ENCODE measurements at places on chromosomes 11 and 22.

GRCh38 chr11:113518716-113519495 lies 43.7 kb upstream of the DRD2 start:
- DNase-seq: no peak

DNA sequence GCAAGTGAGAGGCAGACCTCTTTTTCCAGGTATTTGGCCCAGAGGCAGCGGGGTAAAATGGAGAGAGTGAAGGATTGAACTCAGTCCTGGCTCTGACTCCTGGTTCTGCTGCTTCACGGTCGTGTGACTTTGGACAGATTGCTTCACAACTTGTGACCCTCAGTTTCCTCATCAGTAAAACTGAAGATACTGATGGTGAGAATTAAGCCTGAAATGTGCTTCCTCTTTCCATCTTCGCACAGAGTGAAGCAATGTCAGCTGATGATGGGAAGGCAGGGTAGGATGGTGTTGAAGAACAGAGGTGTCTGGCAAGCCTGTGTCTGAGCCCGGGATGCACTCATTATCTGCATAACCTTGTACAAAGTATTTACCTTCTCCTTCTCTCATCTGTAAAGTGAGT lies 59.0 kb downstream of the UBASH3B start:
- no peak for DNase-seq

GRCh38 chr11:64233913-64234586 lies at the start of gene VEGFB:
VEGFB (plus strand) TSS chr11:64234584; CDS start chr11:64234834, 250 bp downstream.
- DNase-seq: peak; percentile 67

- peak; percentile 30 for DNase-seq
Observed at GRCh38 chr11:67279589-67280340, 9.3 kb upstream of the ANKRD13D start.

- no peak for DNase-seq
Observed at GRCh38 chr11:46895821-46896220, 22.5 kb downstream of the LRP4 start.

GRCh38 chr22:46896166-46896565 lies 133.7 kb downstream of the TBC1D22A start:
- DNase-seq: no peak

GRCh38 chr11:118641397-118642019 lies 34.1 kb downstream of the PHLDB1 start:
- DNase-seq: peak; percentile 93

GRCh38 chr11:55732936-55733335 lies 40.3 kb upstream of the OR5D13 start:
- no peak for DNase-seq

DNA sequence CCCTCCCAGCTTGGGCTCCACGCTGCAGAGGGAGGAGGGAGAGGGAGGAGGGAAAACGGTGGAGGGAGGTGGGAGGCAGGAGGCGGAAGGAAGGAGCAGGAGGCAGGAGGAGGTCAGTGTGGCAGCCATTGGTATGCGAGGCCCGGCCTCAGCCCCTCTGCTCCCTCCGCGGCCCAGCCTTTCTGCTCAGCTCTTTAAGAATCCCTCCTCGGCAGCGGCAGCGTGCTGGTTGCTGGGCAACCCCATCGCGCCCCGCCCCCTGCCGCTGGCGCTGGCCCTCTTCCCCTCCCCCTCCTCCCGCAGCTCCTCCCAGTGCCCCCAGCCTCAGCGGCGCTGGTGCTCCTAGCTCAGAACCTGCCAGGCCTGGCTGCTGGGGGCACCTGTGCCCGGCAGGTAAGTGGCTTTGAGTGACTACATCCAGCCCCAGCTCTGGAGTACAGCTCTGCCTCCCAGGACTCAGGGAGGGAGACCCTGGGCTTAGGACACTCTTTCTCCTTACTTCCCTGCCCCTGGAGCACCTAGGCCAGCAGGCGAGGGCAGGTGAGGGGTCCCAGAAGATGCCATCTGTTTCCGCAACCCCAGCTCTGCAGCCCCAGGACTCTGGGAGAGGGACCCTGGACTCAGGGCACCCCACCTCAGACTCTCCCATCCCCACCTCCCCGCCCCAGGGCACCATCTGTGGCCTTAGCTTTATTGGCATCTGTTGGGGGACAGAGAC lies 7.2 kb upstream of the FLRT1 start:
- no peak for DNase-seq

GRCh38 chr11:20489948-20490347 lies 102.4 kb downstream of the PRMT3 start:
- DNase-seq: no peak

DNA sequence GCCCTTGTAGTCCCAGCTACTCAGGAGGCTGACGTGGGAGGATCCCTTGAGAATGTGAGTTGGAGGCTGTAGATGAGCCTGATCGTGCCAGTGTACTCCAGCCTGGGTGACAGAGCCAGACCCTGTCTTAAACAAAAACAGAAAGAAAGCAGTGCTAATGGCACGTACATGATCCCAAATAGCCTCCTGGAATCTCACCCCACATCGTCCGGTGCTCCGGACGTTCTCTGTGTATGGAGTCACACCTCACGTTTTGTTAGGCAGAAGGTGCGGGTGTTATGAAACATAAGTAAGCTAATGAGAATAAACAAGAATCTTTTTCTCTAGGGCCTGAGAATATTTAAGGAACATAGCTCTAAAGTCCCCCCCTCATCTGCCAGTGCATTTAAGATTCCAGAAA lies 23.7 kb upstream of the MICAL3 start:
- DNase-seq: no peak

- DNase-seq: no peak
Observed at GRCh38 chr11:61370349-61371005, 8.3 kb downstream of the TMEM138 start.

- peak; percentile 76 for DNase-seq
Observed at GRCh38 chr22:46367707-46368191, 32.2 kb downstream of the TRMU start.

DNA sequence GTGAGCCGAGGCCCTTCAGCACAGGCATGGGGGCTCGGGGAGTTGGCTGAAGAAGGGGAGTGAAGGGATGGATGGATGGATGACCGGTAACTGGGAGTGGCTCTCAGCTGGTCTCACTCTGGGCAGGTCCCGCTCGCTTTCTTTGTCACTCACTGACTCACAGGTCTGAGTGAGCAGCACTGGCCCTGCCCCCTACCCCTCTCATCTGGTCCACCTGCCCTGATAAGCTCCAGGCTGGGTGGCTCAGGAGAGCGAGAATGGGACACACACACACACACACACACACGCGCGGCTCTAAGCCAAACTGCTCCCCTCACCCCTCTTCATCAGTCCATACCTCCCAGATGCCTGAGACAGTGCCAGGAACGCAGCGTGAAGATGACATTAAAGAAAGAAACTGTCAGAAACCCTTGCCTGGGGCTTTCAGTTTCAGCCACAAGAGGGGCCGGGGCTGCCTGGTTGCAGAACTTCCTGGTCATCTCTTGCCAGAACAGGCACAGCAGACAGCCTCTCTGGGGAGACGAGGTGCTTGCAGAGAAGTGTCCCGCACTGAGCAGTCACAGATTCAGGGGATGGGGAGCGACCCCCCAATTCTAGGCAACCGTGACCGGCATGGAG lies 16.5 kb upstream of the SHISAL1 start:
- DNase-seq: no peak

DNA sequence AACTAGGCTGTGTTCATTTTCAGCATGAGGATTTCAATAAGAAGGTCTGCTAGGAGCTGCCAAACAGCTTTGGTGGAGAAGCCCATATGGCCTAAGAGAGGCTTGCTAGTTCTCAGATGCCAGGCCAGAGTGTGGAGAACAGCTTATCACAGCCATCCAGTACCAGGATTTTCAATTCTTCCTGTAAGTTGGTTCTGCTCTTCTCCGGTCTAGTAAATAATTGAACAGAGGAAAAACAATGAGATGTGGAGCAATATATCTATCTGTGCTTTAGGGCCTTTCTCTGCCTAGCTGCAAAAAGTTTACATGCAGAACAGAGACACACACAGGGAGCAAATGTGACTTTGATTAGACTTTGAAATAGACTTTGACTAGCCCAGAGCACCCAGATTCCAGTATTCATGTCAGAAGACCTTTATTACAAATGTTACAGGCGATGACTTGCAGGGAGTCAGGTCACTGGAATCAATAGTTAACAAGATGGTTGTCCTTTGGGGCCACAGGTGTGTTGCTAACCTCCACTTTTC lies 19.8 kb upstream of the PPP2R1B start:
- no peak for DNase-seq

DNA sequence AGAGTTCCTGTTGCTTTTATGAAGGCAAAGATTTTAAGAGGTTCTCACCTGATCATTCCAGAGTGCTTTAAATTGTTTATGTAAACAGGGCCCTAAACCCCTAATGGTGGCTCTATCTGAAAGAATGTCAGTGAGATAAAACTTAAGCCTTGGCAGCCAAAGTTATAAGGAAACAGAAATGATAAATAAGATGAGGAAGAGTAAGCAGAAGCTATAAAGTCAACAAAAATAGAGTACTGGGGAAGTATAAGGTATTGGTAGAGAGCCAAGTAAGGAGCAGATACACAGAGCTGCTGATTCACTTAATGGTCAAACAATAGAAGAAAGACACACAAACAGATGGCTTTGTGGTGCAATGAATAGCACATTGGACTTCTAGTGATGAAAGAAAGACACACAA lies 37.9 kb downstream of the TMPRSS5 start:
- no peak for DNase-seq

GRCh38 chr11:96464700-96465307 lies 75.0 kb downstream of the JRKL start:
- DNase-seq: peak; percentile 88

GRCh38 chr22:49962012-49962750 lies 1.6 kb downstream of the PIM3 start:
- DNase-seq: peak; percentile 93

DNA sequence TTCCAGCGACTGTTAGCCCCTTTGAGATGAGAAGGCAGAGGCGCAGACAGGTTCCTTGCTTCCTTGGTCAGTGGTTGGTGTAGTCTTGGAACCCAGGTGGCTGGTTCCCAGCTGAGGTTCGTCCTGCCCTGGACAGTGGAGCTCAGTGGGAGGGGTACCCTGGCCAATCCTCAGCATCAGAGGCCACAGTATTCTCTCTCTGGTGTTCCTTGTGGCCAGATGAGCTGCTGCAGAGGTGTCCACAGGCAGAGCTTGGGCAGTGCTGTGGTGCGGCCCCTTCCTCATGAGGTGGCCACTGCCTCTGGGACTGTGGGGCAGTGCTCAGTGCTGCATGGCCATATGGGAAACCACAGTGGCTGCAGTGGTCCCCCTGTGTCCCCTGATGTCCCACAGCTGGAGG lies 61.8 kb downstream of the CTTN start:
- DNase-seq: no peak

DNA sequence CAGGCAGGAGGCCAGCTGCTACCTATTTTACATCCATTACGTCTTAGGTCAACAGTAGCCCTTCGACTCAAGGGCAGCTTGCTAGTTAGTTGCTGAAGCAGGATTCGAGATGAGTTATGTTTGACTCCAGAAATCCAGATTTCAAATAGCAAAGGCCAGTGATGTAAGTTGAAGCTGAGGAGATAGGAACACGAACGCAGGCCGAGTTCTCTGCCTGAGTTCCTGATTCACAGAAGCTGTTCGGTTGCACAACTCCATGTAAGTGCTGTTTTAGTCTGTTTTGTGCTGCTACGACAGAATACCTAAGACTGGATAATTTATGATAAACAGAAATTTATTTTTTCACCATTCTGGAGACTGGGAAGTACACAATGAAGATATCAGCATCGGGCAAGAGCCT lies 111.2 kb downstream of the SLC1A2 start:
- DNase-seq: no peak

DNA sequence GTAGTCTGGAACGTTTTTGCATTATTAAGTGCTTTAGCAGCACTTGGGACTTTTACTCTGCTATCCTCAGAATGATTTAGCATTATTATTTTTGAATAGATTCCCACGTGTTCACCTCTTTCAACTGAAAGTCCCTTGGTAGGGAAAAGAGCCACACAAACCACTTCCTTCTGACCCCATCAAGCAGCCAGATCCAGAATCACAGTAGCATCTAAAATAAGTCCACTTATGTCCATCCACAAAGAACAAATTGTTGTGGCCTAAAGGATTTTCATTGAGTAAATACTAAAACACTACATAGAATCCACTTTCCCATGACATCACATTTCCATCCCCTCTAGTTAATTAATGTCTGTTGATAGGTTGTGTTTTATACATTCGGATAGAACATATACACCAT lies 381.7 kb downstream of the AASDHPPT start:
- DNase-seq: no peak

- no peak for DNase-seq
Observed at GRCh38 chr11:31340903-31341572, 28.5 kb downstream of the DCDC1 start.

DNA sequence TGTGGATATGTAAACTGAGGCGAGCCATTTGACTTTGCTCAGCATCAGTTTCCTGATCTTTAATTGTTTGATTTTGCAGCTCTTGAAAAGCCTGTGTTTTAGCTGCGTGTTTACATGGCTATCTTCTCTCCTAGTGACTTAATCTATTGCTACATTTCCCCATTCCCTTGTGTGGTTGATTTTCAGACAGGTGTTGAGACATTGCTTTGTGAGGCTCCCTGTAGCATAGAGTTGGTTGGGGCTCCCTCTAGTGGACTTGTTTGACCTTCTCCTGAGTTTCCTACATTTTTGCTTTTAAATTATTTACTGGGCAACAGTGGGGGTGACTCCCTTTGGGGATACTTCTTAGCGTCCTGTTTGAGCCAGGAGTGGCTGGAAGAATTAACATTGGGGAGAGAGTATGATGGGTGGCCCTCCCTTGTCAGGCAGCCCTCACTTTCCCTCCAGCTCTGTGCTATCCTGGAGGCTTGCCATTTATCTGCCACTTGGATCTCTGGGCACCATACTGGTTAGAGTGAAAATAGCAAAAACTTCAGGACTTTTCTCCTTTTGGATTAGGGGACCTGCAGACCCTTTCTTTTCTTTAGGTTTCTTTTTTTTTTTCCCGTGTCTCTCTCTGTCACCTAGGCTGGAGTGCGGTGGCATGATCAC lies 9.2 kb upstream of the CBL start:
- peak; percentile 14 for DNase-seq

- no peak for DNase-seq
Observed at GRCh38 chr22:50228366-50228765, 16.5 kb downstream of the TUBGCP6 start.

GRCh38 chr22:36933629-36934417 lies 20.4 kb downstream of the CSF2RB start:
- DNase-seq: no peak
